ENCODE measurements at places on chromosomes 12 and 14.

DNA sequence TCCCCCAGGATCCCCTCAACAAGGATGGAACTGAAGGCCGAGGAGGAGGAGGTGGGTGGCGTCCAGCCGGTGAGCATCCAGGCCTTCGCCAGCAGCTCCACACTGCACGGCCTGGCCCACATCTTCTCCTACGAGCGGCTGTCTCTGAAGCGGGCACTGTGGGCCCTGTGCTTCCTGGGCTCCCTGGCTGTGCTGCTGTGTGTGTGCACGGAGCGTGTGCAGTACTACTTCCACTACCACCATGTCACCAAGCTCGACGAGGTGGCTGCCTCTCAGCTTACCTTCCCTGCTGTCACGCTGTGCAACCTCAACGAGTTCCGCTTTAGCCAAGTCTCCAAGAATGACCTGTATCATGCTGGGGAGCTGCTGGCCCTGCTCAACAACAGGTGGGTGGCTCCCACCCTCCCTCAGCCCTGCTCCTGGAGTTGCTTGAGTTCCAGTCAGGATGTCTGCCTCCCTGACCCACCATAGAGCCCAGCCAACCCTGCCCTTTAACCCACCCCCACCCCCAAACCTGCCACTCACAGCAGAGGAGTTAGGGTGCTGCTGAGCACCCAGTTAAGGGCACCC is 1.4 kb downstream of the ASIC1 start:
- DNase-seq: no peak

DNA sequence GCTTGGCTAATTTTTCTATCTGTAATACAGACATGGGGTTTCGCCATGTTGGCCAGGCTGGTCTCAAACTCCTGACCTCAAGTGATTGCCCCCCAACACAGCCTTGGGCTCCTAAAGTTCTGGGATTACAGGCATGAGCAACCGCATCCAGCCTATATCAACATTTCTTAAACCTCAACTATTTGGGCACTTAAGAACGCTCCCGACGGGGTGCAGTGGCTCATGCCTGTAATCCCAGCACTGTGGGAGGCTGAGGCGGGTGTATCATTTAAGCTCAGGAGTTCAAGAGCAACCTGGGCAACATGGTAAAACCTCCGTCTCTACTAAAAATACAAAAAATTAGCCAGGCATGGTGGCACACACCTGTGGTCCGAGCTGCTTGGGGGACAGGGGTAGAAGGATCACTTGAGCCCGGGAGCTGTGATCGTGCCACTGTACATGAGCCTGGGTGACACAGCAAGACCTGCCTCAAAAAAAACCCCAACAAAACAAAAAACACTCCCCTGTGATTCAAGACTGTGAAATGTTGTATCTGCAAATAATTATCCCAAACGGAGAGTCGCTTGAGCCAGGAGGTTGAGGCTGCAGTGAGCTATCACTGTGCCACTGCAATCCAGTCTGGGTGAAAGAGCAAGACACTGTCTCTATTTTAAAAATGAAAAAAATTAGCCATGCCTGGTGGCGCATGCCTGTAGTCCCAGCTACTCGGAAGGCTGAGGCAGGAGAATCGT is 21.5 kb downstream of the PPTC7 start:
- no peak for DNase-seq

DNA sequence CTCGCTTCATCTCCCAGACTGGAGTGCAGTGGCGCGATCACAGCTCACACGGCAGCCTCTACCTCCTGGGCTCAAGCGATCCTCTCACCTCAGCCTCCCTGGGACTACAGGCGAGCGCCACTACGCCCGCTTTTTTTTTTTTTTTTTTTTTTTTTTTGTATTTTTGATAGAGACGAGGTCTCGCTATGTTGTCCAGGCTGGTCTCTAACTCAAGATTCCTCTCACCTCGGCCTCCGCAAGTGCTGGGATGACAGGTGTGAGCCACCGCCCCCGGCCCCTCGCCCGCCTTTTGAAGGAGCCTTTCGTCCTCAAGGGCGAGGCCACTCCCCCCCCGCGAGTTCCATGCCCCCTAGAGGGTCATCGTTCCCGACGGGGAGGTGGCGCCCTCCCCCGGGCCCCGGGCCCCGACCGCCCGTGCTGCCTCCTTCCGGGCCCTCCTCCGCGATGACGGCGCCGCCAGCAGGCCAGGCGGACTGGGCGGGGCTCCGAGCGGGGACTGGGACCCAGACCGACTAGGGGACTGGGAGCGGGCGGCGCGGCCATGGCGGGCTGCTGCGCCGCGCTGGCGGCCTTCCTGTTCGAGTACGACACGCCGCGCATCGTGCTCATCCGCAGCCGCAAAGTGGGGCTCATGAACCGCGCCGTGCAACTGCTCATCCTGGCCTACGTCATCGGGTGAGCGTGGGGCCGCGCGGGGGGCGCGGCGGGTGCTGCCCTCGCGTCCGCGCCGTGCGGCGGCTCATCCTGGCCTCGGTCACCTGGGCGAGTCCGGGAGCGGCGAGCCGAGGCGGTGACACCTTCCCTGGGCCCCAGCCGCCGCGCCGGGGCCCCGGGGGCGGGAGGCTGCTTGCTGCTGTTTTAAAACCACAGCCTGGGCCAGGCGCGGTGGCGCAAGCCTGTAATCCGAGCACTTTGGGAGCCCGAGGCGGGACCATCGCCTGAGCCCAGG is at the start of gene P2RX4:
Gene P2RX4, plus strand, starts transcription at position 506 of the 949 bp plus-strand sequence. Its CDS starts 36 bp downstream, at position 542.
- DNase-seq: peak; percentile 83

DNA sequence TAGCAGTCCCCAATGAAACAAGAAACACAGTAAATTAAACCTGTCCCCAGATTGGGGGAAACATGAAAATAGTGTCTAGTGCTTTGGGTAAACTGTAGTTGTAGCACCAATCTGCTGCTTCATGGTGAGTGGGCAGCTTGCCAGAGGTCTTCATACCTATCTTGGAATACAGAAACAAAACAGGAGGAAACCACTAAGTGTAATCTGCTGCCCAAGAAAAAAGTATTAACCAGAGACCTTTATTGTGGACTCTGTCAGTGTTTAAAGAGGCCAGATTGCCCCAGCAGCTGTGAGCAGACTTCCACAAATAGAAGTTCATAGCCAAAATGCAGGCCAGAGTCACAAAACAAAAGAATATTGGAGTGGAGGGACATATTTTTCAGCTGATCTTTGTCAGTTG is 2.3 kb downstream of the ISCU start:
- DNase-seq: no peak

DNA sequence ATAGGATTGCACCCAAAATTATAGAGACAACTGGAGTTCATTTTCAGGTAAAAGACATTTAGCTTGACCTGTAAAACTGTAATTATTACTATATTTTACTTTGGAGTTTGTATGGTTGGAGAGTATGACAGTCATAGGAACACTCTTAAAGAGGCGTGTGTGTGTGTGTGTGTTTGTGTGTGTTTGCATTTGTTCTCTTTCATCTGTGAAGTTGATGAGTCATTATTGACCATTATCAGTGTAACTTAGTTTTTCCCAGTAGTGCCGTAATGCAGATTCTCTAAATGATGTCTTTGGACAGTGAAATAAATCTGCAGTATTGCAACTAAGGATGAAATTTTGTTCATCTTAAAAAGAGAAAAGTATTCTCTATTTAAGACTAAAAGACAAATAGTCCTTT is 13.0 kb downstream of the WASHC4 start:
- DNase-seq: no peak

- DNase-seq: peak; percentile 32
These were observed 27.5 kb downstream of the HVCN1 start for GRCh38 chr12:110661337-110661972.

DNA sequence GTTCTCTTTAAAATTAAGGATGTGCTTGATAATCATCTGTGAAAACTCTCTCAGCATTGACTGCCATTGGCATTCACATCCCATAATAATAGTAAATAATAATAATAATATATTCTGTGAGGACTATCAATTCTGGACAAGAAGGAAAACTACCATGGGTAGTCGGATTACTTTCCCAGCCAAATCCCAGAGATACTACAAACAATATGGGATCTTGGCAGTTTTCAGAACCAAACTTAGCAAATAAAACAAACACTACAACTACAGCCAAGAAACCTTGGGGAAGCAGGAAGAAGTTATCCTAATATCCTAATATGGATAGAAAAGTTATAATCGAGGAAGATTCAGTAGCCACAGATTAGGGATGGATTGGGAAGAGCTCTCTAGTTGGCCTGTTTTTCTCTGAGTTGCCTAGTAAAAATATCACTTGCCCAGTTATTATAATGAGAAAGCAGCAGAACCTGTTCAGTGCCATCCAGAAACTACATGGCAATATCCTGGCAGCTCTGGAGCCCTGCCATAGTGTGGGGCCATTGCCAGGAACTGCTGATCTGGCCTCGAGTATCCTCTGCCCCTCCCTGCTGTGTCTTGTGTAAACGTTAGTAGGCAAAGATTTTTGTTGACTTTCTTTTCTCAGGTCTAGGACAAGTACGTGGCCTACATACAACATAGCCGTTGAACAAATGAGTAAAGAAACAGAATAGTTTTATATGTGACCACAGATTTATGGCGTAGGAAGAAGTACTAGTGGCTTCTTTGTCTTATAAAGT is 193.5 kb downstream of the SLC2A13 start:
- no peak for DNase-seq

GRCh38 chr14:66511849-66512248 is 3.9 kb downstream of the GPHN start:
- no peak for DNase-seq

GRCh38 chr12:4505376-4505986 is 33.2 kb upstream of the RAD51AP1 start:
- no peak for DNase-seq

DNA sequence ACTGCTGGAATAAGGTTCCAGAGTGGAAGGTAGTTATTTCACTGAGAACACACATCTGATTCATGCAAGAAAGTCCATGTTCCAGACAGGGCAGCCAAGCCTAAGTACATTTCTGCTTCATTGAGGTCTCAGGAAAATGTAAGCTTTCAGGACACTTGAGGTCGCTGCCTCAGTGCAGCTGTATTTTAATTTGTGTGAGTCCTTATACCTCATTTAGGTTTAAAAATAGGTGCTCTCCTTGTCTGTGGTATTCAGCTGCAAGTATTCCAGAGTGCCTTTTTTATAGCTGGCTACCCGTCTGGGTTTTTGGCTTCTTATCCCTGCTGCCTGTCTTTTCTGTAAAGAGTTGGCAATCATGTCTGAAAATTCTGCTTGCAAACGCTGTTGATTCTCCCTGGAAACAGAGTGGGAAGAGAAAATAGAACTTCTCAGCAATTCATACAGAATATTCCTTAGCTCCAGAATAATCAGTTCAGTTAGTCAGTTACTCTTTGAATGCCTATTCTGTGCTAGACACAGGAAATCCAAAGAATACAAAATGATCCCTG is 45.3 kb upstream of the PLBD1 start:
- no peak for DNase-seq

DNA sequence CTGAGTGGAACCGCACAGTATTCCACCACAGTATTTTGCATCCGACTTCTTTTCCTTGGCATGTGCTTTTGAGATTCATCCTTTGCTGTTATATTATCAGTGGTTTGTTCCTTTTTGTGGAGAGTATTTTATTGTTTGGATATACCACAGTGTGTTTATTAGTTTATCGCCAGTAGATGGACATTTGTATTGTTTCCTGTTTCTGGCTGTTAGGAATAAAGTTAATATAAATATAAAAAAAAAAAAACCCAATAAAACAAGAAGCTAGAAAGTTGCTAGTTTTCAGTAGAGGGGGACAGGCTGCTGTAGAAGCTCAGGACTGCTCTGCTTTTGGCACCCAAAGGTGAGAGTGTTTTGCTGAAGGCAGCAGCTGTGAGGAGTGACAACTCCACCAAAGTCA is 62.0 kb upstream of the EEA1 start:
- no peak for DNase-seq

DNA sequence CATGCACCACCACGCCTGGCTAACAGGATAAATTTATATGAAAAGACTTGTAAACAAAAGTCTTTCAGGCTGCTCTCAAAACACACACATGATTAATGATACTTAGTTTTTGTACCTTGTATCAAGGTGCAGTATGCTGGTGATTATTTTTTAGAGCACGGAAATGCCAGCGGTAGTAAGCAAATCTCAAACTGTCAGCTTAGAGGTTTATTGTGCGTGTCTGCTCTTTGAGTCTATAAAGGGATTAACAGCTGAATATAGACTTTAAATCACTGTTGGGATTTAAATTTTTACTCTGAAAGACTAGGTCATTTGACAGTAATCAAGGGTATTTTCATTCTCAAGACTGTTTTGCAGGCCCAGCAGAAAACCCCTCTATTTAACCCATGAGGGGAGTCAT is 50.5 kb downstream of the PLEKHA5 start:
- DNase-seq: no peak

- no peak for DNase-seq
These were observed 149.0 kb upstream of the ARID2 start for GRCh38 chr12:45580356-45580969.

DNA sequence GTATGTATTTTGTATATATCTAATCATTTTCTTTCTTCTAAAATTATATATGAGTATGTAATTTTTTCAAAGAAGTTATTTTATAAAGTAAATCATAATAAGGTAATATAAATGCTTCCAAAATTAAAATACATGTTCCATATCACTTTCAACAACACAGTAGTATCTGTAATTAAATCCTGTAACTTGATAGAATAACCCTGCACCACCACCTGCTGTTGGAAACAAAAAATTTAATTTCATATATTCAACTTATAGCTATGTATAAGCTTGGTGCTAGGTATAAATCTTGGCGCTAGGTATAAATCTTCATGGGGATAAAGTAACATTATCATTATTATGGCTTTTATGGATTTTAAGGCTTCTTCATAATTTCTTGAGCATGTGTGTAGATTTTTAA is 149.7 kb upstream of the DCN start:
- DNase-seq: no peak

GRCh38 chr12:131674373-131674772 is 36.5 kb upstream of the SFSWAP start:
- DNase-seq: no peak
